Brain microvascular endothelial cell (primary cell): ENCODE measurements at places on chromosomes 6 and 20.
A peak's percentile ranks its signal among the peaks of the same experiment; 100 is the strongest.

DNA sequence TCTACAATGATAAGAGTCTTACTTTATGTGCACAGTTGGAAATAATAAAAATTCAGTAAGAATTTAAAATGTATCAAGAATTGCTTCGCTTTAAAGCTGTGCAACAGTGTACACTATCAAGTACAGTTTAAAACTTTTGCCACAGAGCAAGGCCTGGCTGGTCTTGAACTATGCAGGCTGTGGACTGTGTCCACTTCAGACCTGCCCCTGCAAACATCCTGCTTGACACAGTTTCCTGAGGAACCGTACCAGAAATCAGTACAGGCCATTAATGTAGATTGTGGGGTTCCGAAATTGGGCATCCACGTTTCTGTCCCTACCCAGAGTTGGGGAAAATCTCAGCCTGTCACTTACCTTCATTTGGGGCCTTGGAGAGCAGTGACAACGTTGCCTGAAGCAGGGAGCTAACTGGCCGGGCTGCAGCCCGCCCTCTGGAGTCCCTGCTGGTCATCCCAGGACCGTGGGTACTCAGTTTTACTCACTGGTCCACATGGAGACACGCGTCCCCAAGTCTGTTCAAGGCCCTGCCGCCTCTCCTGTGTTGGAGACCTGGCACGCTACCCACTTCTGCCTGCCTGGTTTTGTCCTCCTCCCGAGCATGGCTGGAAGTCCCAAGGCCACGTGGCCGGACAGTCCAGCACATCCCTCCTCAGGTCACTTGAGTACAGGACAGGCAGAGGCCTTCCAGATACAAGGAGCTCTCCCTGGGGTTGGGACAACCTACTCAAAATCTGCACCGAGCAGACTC, 8.4 kb downstream of the NINL start:
- no peak for DNase-seq

GRCh38 chr20:5548902-5549599, 201.2 kb upstream of the SHLD1 start:
- DNase-seq = no peak

DNA sequence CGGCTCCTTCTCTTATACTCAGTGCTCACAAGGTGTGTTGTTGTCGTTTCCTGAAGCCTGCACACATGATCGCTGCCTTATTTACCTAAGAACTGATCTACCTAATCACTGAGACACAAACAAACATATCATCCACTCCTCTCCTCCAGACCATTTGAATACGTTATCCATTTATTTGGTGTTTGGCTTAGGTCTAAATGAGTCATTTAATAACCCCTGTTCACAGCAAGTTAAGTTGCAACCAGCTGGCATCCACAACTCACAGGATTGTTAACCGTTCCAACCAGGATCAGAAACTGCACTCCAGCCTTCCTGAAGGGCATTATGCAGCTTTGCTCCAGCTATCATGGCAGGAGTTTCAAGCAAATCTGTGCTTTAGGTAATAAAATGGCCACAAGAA, 511.1 kb upstream of the MAP3K7 start:
- no peak for DNase-seq

GRCh38 chr20:48574383-48574782, 253.4 kb downstream of the PREX1 start:
- no peak for DNase-seq

DNA sequence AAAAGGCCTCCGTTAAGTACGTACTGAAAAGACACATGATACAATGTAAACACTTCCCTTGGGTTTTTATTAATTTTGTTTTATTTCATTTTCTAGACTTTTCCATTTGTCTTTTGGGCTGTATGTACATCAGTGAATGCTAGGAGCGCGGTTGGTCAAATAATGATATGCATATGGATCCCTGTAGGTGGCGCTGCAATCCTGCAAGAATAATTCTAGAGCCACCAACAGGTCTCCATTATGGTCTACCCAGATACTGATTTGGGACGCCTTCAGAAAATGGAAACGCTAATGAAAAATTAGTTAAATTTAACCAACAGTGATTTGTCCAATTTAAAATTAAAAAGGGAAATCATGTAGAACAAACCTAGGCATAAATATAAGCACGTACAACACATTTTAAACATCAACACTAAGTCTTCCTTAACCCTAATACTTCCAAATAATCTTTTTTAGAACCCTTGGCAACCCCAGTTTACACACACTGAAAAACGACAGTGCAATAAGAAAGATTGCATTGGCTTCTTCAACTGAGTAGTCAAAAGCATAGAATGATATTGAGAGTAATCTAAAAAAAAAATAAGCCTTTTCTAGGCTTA, 433.5 kb downstream of the RFPL4B start:
- peak; percentile 83 for DNase-seq

DNA sequence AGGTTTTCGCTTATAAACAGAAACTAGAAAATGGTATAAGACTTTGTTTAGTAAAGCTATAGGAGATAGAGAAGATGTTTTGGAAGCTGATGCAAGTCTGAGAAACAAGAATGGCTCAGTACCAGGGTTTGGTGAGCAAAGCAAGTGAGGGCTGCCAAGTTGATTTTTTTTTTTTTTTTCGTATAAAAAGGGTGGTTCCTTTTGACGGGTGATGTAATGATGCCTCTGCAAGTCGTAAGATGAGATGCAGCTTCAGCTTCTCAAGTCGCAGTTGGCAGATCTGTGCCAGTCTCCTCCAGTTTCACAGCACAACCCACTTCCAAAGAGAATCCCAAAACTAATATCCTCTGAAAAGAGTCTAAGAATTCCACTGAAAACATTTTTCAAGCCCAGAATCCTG, 252.8 kb upstream of the CDH4 start:
- no peak for DNase-seq

- DNase-seq = no peak
Observed at GRCh38 chr20:22577515-22578220, 6.7 kb downstream of the FOXA2 start.

GRCh38 chr6:142737368-142738034, 207.5 kb downstream of the HIVEP2 start:
- no peak for DNase-seq

GRCh38 chr6:90028995-90029635, 134.8 kb downstream of the GJA10 start:
- no peak for DNase-seq

DNA sequence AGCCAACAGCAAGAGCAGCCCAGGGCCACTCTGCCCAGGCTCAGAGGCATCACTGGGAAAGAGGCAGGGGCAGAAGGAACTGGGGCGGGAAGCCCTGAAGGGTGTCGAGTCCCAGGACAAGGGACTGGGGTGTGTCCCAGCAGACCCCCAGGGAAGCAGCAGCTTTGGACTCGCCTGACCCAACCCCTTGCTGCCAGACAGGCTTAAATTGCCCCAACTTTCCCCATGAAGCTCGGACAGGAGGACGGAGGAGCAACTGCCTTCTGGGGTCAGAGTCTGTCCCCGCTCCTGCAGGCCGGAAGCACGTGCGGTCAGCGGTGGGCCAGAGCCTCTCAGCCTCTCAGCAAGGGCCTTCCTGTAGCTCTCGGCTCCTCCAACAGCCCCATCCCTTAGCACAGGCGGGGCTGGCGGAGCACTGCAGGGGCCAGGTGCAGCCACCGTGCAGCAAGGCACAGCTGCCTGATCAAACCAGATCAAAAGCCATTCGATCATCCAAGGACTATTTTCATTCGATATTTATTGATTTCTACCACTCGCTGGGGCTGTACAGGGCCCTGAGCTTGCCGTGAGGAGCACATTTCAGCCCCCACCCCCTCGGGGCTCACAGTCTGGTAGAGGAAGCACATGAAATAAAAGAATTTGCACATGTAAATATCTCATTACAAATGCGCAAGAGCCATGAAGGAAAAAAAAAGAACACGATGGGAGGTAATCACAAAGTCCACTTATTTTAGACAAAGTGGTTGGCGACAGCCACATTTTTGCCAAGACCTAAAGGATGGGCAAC, 31.8 kb upstream of the STX16 start:
- no peak for DNase-seq

DNA sequence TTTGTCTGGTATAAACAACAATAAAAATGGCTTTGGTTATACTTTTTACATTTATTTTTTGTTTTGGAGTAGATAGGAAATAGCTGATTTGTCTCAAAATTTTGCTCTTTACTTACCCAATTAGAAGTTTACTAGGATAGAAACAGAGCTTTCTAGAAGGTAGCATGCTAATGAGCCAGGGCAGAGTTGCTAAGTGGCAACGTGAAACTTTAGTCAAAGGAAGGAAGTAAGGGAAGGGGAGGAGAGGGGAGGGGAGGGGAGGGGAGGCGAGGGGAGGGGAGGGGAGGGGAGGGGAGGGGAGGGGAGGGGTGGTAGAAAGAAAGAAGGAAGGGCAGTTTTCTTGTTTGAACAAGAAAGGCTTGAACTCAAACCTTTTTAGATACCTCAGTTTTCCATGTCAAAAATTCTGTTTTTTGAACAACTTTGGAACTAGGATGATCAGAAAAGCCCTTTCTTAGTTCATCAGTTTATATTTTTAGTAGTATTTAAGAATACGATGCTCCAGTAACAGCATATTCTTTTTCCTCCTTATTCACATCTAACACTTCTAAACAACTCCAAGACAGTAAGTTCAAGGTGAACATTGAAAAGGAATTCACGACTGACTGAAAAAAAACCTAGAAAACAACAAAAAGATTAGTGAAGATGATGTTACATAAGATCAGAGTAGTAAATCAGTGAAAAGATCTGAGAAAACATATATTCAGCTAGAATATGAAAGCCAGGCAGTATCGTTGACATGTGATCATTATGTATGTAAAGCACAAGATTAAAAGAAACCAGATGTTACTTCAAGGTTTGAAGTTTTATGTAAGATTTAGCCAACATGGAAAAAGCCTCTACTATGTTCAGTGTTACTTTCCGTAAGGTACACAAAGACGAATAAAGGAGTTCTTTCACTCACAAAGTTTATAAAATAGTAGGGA, 263.4 kb downstream of the ARHGAP18 start:
- no peak for DNase-seq

DNA sequence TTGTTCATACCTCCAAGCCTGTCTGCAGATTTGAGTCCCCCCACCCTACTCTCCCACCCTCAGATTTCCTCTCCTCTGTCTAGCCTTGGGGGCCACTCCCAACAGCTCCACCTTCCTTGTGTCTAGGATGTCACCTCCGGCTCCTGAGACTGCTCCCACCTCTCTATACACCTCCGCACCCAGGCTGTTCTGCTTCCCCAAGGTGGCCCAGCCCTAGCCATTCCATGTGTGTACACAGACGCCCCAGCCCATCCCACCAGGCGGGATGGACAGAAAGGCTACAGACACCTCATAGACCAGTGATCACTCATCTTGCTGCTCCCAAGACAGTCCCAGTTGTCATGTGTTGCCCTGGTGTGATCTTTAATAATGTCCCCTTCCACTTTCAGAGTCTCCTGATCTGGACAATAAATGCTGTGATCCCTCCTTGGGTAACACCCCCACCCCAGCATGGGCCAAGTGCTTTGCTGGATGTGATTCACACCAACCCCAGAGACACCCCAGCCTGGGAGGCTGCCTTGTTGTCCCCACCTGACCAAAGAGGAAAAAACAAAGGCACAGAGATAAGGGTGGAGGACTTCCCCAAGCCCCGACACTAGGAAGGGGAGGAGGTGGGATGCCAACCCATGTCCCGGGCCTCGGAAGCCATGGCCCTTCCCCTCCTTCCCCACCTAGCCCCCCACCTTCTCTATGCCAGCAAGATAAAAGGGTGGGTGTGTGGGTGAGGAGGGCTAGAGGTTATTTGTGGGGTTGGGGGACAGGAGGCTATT, 36.1 kb downstream of the MDFI start:
- no peak for DNase-seq

DNA sequence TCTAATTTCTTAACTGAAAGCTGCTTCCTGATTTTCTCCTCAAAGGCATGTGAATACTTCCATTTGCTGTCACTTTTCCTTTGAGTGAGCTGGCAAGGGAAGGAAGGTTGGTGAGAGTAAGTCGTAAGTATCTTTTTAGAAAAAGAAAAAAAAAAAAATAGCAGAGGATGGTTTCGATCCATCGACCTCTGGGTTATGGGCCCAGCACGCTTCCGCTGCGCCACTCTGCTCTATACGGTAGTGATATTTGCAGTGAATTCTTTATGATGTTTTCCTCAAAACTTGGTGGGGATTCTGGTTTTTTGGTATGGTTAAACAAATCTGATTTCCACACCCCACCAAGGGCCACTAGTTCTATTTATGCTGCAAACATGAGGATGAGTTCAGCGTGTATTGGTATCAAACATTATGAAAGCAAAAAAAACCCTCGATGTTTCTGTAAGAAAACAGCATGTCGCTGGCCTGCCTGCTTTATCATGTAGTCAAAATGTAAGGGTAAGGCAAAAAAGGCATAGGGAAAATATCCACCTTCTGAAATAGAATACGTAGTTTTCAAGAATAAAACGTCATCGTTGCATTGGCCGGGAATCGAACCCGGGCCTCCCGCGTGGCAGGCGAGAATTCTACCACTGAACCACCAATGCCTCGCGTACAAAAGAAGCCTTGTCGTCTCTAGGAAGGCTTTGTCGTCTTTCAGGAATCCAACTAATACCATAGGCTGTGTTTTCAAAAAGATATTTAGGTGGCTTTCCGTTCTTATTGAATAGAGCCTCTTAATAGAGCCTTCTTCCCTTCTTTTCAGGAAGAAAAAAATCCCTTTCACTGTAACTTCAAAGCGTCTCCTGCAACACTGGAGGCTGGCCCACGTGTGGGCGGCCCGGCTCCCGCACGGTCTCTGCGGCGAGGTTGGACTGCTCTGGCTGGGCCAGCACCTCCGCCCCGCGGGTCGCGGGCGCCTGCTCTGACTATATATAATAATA, 9.6 kb downstream of the OR2B2 start:
- peak; percentile 85 for DNase-seq

GRCh38 chr20:56200456-56200855, 48.1 kb upstream of the MC3R start:
- no peak for DNase-seq

DNA sequence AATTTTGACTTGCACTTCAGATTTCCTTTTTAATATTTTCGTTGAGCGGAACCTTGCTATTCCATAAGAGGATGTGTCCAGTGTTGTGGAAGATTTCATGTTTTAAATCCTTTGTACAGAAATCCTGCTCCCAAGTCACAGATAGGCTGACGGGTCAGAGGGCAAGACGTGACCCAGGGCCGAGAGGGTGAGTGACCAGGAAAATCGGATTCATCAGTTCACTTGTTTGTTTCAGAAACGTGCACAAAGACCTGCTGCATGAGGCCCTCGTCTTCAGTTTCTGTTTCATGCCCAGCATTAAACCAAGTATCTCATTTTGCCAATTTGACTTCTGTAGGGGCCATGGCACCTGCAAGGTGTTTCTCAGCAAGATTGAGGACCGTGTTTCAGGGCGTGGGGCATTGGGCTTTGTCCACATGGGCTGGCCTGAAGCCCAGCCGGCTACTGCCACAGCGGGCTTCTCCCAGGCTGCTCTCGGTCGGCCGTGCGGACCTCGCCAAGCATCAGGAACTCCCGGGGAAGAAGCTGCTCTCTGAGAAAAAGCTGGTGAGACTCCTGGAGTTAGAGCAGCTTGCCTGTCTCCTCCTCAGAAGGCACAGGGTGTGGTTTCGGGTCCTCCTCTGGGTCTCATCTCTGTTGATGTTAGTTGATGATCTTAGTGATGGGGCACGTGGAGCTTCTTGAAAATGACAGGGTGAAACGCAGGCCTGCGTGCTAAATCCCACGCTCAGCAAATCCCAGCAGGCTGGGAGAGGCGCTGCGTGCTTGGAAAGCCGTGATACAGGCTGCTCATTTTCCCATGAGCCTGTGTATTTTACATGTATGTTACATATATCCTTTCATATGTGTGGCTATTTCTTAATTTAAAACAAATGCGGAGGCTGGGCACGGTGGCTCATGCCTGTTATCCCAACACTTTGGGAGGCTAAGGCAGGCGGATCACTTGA, 10.5 kb downstream of the MTG2 start:
- no peak for DNase-seq

- DNase-seq = no peak
Observed at GRCh38 chr6:119683031-119683430, 333.5 kb upstream of the MAN1A1 start.

GRCh38 chr6:163285691-163286090, 128.8 kb upstream of the QKI start:
- no peak for DNase-seq
